ENCODE measurements at places on chromosomes 3 and 15.

- peak; percentile 47 for ATAC-seq
Measured at GRCh38 chr15:72199721-72200212, 2.2 kb upstream of the GRAMD2A start.

- peak; percentile 24 for ATAC-seq
Measured at GRCh38 chr15:70775160-70775559, 11.8 kb upstream of the UACA start.

DNA sequence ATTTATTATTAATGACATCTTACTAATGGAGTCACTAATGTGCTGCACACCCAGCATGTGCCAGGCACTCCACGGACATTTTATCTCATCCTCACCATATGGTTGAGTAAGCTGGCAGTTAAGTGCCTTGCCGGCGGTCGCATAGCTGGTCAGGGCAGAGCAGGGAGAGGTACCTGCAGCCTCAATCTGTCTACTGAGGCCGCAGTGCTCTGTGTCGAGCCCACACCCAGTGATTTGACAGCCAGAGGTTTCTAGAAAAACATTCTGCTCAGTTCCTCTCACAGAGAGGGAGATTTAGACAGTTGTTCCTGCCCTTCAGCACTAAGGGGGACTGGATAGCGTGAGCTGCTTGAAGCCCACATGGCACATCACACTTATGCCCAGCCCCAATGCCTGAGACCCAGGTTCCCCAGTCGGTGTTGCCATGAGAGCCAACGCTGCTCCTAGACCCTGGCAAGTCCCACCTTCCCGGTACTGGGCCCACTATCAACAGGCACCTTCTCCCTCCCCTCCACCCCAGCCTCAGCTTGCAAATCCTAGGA is 2.6 kb downstream of the LIPC start:
- no peak for ATAC-seq

DNA sequence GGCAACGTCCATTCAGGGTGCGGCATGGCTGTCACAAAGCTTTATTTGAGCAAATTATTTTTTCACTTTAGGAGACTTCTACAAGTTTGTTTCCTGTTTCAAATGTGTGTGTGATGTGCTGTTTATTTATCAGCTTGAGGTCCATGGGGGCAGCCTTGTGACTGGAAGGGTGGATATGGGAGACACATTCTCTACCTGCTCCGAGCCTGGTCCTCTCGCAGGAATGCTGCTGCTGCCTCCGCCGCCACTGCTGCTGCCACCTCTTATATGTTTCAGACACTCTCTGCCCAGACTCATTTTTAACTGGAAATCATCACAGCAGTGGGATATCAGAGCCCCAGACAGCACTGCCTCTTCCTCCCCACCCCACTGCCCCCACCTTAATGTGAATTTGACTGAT is 83.5 kb upstream of the PXYLP1 start:
- ATAC-seq: no peak

DNA sequence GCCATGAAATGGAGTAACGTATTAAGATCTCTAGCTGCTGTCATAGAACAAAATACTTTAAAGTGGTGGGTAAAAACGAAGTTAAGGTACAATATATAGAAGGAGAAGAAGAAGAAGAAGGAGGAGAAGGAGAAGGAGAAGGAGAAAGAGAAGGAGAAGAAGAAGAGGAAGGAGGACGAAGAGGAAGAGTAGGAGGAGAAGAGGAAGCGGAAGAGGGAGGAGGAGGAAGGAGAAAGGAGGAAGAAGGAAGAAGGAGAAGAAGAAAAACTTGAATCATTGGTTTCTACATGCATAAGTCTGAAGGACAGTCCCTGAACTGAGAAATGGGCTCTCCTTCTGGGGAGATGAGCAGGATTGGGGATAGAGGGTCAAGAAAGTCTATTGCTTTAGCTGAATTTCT is 22.4 kb downstream of the WWTR1 start:
- ATAC-seq: no peak

DNA sequence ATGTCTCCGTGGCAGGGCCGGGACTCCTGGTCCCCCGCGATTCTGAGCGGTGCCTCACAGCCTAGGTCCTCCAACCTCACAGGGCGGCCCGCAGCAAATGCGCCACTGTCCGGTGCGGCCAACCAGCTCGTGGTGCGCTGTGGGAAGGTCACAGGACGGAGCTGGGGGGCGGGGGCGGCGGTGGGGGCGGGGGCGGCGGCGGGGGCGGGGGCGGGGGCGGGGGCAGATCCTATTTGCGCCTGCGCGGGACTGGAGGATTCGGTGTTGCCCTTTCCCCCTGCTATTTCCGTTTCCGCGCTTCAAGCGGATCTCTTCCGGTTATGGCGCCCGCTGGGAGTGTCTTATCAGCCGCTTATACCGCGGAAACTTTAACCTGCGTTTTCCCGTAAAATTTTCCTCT is 106.7 kb upstream of the SNRPN start:
- no peak for ATAC-seq

- no peak for ATAC-seq
Measured at GRCh38 chr3:142353571-142353970, 94.3 kb downstream of the XRN1 start.

- no peak for ATAC-seq
Measured at GRCh38 chr3:68757157-68757556, 175.2 kb downstream of the TAFA4 start.

DNA sequence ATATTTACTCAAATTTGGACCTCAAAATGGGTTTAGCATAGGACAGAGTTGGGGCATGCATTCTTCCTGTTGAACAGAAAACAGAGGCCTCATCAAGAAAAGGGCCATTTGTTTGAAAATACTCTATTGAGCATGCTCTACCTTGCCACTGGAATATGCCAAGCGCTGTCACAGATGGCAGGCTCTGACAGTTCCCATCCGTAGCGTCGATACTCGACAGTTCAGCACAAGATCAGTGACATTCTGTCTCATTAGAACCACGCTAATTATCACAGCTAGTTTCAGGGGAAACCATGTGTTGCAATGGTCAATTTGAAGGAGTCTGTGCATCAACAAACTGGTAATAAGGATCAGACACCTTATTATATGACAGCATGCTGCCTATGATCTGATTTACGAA is 54.5 kb downstream of the SATB1 start:
- no peak for ATAC-seq

DNA sequence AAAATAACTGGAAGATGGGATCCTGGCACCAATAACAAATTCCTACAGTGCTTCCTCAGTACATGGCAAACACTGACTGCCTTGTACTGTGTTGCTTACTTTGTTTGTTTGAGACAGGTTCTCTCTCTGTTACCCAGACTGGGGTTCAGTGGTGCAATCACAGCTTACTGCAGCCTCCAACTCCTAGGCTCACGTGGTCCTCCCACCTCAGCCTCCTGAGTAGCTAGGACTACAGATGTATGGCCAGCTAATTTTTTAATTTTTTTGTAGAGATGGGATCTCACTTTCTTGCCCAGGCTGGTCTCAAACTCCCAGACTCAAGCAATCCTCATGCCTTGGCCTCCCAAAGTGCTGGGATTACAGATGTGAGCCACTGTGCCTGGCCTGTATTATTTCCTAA is 3.7 kb upstream of the ALPK3 start:
- ATAC-seq: no peak

DNA sequence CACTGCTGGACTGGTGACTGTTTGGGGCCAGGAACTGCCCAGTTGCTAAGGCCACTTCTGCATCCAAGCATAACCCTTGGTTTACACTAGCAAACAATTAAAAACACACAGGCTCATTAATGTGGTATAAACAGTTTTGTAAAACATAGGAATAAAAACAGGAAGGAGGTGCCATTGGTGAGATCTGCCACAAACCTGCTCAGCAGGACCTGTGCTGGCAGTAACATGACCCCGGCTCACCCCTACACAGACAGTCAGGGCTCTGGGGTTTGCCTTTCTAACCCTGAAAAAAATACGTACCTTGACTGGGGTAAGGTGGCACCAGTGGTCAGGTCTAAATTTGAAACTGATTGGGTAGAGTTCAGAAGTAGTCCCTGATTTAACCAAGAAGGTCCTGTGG is 76.2 kb downstream of the ATP1B3 start:
- ATAC-seq: no peak

- no peak for ATAC-seq
Measured at GRCh38 chr3:161556533-161556932, 59.9 kb downstream of the OTOL1 start.

GRCh38 chr3:56397798-56398197 is 70.5 kb downstream of the ERC2 start:
- ATAC-seq: no peak

- ATAC-seq: no peak
Measured at GRCh38 chr15:68274201-68274848, 3.2 kb upstream of the FEM1B start.

DNA sequence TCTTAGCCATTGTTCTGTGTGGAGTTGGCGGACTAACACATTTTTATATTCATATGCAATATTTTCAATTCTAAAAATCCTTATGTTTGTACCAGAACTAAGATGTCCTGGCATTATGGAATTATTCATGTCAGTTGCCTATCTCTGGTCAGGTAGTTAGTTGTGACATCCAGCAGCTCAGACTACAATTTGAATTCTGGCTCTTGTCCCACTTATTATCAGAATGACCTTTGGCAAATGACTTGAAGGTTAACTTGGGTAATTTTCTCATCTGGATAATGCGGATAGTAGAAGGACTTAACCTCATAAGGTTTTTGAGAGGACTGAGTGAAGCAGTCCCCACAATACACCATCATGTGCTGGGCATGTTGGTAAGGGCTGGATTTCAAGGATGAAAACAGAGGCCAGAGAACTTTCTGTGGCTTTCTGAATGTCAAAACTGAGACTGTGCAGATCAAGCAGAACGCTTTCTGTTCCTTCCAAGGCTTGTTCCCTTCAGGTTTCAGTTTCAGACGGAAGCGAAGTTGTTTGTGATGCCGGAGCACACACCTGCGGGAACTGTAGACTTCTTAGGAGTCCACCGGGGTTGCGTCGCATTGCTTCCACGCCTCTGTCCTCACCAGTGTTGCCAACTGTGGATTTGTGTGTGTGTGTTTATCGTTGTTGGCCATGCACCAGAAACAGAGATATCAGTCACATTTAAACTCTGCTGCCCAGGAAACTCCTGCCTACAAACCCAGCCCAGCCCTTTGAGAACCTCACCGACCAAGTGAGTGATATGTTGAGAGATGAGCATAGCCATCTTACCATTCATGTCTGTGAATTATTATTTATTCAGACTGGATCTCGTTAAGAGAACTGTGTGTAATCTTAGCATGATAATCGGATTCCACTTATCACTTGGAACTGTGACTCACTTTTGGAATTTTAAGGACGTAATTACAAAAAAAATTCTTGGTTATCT is 76.0 kb downstream of the PTPRG start:
- no peak for ATAC-seq

- ATAC-seq: peak; percentile 14
Measured at GRCh38 chr15:63396152-63396928, 14.7 kb upstream of the CA12 start.

DNA sequence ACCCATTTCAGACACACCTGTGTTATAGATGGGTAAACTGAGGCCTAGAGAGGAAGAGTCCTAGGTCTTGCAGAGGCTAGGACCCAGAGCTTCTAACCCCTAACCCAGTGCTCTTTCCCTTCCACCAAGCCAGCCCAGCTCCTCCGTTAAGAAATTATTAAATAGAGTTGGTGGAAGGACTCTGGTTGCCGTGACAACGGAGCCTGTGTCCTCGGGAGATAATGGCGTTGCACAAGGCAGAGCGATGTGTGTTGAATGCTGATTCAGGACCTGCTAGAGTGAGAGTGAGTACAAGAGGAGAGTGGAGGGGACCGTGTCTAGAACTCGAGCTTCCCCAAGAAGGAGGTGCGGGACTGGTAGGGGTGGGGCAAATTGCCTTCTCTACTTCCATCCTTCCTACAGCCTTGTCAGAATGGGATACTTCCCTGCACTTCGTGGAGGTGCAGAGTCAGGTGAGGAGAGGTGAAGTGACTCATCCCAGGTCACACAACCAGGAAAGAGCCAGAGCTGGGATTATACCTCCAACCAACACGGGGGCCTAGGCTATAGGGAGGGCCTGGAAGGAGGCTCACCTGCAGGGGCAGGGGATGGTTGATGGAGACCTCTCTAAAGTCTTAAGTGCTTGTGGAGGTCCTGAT is 8.6 kb downstream of the SLC6A1 start:
- no peak for ATAC-seq

DNA sequence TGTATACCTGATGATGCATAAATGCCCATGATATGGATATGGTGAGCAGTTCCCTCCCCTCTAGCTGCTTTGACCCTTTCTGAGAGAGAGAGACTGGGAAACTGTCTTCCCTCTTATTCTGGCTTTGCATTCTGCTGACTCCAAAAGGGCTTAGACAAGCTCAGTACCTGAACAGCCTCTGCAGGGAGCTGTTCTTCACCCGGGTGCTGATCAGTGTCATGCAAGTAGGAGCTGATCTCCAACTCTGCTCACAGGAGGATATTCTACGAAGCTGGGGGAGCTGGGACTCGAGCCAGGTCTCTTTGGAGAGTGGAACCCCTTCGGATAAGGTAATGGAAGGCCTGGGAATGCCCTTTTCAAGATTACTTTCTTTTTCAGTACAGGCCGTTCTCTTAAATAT is 237.1 kb downstream of the RYR3 start:
- no peak for ATAC-seq

DNA sequence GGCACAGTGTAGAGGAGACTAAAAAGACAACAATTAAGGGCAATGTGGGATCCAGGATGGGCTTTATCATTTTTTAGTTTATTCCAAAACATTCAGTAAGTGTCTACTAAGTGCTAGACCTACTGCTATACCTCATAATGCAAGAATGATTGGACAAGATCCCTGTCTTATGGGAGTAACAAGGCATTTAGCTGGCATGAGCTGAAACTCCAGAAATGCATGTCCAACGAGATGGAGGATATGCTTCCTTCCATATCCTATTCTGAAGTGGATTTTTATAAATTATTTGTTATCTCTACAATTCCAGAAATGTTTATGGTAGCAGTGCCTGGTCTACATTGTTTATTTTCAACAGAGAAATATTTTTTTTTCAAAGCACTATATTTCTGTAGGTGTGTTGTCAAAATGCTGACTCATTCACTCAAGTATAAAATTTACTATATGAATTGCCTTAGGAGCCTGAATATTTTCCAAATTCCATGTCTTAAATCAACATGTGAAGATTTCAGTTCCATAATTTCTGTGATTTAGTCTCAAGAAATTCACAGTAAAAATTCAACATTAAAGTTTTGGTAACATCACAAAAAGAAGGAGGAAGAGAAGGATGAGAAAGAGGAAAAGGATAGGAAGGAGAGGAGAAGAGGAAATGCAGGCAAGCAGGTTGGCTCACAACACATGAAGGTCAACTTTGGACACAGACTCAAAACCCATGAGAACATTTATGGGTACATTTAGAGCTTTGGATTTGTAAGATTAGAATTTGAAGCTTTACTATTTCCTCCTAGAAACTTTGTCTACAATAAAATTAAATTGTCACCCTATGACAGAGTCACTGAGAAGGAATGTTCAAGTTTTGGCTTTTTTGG is 88.6 kb downstream of the P3H2 start:
- ATAC-seq: no peak

- no peak for ATAC-seq
Measured at GRCh38 chr3:194512895-194513601, 26.2 kb upstream of the ATP13A3 start.

- ATAC-seq: peak; percentile 79
Measured at GRCh38 chr3:179098388-179099077, 26.9 kb upstream of the ZMAT3 start.

- ATAC-seq: no peak
Measured at GRCh38 chr3:193960487-193961274, 175.3 kb upstream of the HES1 start.

GRCh38 chr15:58694641-58695398 is 54.7 kb downstream of the ADAM10 start:
- ATAC-seq: no peak

- no peak for ATAC-seq
Measured at GRCh38 chr3:105444725-105445124, 78.0 kb downstream of the ALCAM start.

Measured in activated T-helper 17 cell treated with anti-CD3 and anti-CD28 coated beads, Interleukin-2, amount 50 U/mL, for 72 hours (primary cell).